ENCODE measurements at places on chromosomes 5 and 9.

GRCh38 chr5:95959888-95960666 lies 1.6 kb downstream of the ELL2 start:
- DNase-seq: no peak

DNA sequence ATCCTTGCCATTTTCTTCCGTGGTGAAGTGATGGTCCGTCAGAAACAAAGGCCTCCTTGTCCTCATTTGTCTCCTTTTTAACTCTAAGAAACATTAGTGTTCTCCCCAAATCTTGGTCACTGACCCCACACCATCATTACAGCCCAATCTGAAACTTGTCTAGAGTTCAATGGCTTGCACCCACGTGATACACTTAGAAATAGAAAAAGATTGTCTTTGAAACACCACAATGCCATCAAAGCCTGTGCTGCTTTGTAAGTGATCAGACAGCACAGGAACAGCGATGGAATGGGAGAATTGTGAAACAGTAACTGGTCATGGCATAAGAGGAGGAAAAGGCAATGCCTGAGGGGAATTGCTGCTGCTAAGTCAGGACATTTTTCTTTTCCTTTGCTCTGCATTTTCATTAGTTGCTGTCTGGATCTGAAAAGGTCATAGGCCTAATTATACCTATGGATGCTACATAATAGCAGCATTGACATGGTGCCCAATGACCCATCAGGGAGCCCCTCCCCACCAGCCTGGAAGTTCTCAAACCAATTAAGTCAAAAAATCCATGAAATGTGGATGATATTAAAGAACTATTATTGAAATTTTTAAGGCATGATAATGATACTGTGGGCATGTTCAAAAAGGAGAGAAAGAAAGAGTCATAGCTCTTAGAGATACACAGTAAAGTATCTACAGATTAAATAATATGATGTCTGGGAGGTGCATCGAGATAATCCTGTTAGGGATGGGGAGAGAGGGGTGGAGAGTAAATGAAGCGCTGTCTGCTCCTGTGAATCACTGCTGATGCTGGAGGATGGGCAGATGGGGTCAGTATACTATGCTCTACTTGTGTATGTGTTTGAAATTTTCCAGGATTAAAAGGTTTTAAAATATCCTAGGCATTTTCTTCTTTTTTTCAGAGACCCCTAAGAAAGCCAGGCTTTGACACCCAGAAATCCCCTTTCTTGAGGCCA lies 83.6 kb downstream of the ENC1 start:
- no peak for DNase-seq

DNA sequence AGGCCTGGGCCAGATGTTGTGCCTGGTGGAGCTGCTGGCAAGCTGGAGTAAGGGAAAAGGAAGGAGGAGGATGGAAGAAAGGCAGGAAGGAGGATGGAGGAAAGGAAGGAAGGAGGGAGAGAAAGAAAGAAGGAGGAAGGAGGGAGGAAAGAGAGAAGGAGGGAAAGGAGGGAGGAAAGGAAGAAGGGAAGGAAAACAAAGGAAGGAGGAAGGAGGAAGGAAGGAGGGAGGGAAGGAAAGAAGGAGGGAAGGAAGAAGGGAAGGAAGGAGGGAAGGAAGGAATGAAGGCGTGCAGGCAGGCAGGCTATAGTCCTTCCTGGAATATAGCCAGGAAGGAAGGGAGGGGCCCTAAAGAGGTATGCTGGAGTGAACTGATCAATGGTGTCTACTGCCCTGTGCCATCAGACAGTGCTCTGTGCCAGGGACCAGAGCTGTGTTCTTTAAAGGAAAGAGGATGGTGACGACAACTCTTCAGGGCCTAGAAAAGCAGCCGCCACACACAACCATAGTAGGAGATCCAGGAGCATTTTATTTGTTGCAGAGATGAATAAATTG lies 61.4 kb upstream of the UBTD2 start:
- no peak for DNase-seq

GRCh38 chr5:38367410-38367809 lies 109.1 kb downstream of the EGFLAM start:
- no peak for DNase-seq

DNA sequence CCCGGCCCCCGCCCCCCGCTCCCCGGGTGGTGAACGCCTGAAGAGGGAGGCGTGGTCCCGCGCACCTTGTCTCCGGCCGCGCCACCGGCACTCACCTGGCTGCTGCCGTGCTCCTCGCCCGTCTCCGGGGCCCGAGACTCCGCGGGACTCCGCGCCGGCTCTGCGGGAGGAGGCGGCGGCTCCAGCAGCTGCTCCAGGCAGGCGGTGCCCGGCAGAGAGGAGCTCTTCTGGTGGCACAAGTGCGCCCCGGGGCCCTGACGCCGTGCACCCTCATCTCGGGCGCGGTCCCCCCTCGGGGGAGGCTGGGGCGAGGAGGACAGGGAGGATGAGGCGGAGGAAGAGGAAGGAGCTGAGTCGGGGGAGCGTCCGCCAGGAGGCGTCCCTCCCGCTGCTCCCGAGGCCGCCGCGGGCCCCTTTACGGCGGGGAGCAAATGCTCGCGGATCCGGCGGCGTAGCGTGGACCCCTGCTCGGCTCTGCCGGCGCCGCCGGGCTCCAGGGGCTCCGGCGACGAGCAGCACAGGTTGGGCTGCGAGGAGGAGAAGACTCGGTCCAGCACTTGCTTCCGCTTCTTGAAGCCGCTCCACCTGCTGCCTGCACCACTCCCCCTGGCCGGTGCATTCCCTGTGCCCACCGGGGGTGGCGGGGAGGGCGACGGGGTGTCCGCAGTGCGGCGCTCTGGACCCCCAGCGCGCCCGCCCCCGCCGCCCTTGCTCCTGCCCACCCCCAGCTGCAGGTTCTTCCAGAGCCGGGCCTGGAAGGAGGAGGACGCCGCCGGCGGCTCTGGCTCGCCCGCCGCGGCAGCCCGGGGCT lies 928 bp downstream of the MCTP1 start:
- no peak for DNase-seq

GRCh38 chr5:124438026-124438902 lies 308.2 kb downstream of the ZNF608 start:
- no peak for DNase-seq

GRCh38 chr9:27440888-27441740 lies 83.0 kb upstream of the IFNK start:
- DNase-seq: no peak

DNA sequence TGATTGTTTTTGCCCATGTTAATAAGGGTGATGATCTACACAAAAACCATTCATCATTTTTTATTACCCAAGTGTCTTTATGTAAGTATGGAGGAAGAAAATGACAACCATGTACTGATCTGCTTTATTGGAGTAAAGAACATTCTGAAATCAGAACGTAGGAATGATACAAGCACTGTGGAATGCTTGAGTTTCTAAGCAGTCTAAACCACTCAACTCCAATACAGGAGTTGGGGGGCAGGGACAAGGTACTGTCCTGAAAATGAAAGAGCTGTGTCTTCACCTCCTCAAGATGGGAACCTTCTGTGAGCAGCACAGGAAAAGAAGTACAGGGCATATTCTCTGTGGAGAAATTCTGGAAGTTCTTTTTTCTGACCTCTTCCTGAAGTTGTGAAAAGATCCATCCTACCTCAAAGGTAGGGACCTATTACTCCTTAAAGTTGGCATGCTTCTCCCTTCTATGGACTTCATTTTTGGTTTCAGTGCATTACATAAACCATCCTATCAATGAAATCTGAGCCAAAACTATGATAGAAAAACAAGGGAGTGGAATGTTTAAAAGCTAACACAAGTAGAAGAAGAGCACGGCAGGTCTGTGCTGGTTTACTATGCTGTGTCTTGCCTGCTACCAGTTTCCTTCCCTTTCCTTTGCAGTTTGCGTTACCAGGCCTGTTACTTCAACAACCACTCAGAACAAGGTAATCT lies 202.6 kb downstream of the SEMA5A start:
- no peak for DNase-seq

GRCh38 chr9:70110194-70111041 lies 66.8 kb downstream of the MAMDC2 start:
- no peak for DNase-seq

DNA sequence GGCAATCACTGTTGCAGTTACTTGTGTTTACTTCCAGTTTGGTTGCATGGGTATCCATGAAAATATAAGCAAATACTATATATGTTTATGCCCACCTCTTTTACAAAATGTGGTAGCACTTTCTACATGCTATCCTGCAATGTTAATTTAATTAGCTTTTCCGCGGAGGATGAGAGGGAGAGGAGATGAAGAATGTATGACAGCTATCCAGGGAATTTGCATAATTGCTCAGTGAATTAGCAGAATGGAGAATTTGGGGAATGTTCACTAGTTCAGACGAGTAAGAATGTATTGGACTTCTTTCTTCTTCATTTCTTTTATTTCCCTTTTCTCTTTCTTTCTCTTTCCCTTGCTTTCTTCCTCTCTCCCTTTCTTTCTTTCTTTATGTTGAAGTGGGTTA lies 140.7 kb upstream of the SLC28A3 start:
- DNase-seq: no peak

DNA sequence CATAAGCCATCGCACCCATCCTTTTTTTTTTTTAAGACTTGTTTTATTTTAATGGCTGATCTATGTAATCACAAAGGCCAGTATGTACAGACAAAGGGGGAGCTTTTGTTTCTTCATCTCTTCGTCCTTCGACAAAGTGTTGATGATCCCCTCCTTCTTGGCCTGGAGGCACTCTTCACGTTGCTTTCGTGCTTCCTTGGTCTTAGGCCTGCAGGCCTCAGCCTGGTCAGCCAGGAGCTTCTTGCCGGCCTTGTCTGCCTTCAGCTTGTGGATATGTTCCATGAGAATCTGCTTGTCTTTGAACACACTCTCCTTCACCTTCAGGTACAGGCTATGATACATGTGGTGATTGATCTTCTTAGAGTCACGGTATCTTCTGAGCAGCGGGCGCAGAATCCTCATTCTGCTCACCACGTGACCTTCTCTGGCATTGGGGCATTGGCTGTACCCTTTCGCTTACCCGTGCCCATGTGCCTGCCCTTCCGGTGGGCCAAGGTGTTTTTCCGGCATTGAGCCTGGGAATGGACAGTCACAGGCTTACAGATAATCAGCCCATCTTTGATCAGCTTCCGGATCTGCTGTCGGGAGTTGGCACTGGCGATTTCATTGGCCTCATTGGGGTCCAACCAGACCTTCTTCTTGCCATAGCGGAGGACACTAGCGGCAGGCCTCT lies 36.0 kb downstream of the TLX3 start:
- no peak for DNase-seq

DNA sequence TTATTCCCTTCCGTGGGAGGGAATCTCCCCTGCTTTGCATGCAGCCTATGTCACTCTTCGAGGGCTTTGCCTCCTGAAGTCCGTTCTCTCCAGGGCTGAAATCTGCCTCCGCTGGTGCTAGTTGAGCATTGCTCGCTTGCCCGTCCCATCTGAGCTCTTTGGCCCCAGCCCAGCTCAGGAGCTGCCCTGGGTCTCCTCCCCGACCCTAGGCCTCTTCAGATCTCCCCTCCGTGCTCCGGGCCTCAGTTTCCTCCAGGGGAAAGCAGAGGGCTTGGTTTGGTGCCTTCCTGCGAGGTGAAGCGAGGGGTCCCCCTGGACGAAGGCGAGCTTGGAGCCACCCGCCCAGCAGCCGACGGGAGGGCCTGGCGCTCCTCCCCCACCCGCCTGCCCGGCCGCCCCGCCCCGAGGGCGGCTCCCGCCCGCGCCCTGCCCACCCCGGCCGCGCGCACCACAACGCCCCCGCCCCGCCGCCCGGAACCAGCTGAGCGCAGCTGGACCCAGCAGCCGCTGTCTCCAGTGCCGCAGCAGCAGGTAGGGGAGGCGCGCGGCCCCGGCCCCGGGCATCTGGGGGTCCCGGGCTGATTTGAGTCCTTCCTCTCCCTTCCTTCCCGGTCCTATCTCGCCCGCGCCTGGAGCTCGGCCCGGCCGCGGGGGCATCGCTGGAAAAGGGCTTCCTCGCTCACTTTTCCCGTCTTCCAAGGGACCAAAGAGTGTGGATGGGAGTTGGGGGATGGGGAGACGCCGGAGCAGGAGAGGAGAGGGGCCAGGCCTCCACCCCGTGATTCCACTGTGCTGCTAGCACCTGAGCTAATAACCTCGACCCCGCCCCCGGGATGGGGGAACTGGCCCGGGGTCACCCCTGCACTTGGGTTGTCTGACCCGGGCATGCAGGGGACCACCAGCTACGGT lies at the start of gene GSN:
GSN (plus strand) TSS at position 474 of the 909 bp plus-strand sequence. CDS start 33,810 bp downstream, outside the sequence.
- DNase-seq: peak; percentile 92

- no peak for DNase-seq
Measured at GRCh38 chr5:129593525-129593924, 133.4 kb downstream of the ADAMTS19 start.

- no peak for DNase-seq
Measured at GRCh38 chr5:127041571-127041970, 11.2 kb upstream of the MARCHF3 start.

DNA sequence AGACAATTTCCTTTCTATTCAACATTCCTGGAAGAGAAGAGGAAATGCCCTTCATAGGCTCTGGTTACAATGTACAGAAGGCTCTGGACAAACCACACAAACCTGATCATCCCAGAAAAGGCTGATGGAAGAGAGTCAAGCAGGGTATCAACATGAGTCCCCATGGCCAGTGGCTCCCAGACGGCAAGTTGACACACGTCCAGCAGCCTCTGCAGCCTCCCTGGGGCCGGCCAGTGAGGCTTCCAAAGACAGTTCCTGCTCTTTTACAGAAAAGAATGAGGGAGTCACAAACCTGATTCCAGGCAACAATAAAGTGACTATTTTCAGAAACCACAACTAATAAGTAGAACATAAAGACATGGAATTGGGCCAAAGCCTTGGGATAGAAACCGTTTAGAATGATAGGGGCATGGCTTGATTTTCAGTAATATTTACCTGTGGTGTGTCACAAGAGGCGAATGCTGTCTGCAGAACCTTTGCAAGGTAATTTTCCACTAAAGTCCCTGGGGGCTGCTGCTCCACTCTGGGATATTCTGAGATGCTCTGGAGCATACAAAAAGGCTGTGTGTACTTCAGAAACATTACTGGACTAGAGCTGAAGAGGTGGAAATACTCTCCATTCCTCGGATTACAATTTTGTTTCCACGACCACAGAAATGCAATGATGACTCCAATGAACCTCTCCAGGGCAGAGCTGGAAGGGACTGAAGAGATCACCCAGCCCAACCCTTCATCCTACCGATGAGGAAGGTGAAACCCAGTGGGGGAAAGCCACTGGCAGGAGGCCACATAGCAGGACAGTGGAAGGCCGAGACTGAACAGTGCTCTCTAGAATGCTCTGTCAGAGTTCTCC lies 10.4 kb downstream of the MED27 start:
- DNase-seq: no peak

DNA sequence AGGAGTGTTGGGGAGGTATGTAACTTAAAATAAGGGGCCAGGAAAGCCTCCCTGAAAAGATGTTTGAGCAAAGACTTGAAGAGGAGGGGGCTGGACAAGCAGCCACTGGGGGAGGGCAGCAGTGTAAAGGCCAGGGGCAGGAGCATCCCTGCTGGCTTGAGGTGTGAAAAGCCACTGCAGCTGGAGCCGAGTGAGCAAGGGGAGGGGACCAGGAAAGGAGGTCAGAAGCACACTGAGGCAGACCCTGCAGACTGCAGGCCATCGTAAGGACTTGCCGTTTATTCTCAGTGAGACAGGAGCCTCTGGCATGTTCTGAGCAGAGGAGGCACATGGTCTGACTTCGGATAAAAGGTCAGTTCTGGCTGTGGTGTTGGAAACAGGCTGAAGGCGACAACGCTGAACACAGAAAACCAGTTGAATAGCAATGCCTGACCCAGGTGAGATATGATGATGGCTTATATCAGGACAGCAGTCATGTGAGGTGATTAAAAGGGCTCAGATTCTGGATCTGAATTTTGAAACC lies 10.2 kb upstream of the ERGIC1 start:
- DNase-seq: no peak

GRCh38 chr5:155926031-155926430 lies 400.9 kb upstream of the SGCD start:
- no peak for DNase-seq

- DNase-seq: no peak
Measured at GRCh38 chr5:81989204-81989603, 17.4 kb downstream of the ATG10 start.

Data from sciatic nerve (tissue), 2 donors.